ENCODE measurements at places on chromosomes 4 and X. TPM values are rescaled to one million over a fixed set of nuclear protein-coding genes. Genes with fewer than 3 reads are reported as not detected.

GRCh38 chr4:71270901-71271300 lies 67.9 kb upstream of the SLC4A4 start:
- DNase-seq: no peak

DNA sequence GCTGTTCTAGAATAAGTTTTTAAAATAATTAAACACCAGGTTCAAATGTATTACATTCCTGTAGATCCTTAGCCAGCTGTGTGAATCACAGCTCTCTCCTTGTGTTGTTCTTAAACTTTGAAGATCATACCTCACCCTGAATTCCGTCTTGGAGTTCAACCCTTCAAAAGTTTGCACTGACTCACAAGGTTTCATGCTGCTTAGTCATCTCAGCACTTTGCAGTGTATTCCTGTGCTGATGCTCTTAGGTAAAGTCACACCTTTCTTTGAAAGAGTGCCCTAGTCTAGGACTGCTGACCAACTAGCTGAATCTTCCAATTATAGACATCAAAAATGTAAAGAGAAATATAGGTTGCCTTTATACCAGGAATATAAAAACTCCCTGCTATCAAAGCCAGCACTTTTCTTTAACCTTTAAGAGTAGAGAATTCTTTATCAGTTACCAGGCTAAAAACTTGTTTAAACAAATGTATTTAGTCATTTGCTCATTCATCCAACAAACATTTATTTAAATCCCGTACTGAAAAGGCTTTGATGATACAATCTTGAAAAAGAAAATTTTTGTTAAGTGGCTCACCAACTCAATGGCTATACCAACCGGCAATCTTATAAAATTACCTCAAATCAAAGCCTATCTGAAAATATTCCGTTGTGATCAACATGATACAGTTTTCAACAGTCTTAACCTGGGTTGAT lies 169.7 kb downstream of the RAP1GDS1 start:
- DNase-seq: no peak

- no peak for DNase-seq
Observed at GRCh38 chrX:149711545-149712236, at the start of gene MAGEA11. Gene MAGEA11, plus strand, starts transcription at chrX:149712060. Its CDS starts 1,100 bp downstream, at chrX:149713160.

DNA sequence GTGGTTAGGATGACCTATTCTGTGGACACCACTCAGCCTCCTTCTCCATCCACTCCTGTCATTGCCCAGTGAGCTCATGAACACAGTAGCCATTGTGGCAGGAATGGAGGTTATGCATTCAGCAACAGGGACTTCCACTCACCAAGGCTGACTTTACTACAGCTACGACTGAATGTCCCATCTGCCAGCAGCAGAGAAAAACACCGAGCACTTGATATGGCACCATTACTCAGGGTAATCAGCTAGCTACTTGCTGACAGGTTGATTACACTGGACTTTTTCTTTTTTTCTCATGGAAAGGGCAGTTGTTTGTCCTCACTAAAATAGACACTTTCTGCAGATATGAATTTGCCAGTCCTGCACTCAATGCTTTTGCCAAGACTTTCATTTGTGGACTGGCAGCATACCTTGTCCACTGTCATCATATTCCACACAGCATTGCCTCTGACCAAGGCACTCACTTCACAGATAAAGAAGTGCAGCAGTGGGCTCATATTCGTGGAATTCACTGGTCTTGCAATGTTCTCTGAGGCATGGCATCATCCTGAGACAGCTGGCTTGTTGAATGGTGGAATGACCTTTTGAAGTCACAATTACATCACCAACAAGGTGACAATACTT lies 37.3 kb upstream of the UGT2B4 start:
- no peak for DNase-seq

- no peak for DNase-seq
Observed at GRCh38 chr4:97577004-97577403, 566.3 kb downstream of the STPG2 start.

DNA sequence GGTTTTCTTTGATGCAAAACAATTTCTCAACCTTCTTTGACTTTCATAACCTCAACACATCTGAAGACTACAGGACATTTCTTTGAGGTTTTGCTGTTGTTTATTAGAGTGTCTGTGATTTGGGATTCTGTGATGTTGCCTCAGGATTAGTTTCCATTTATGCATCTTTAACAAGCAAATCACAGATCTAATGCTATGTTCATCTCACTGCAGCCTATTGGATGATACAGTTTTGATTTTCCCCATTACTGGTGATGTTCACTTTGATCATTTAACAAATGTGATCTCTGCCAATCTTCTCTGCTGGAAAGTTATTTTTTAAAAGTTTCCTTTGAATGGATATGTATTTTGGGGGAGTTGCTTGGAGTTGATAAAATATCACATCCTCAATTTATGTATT lies 624.9 kb upstream of the HS3ST1 start:
- no peak for DNase-seq

- no peak for DNase-seq
Observed at GRCh38 chr4:41660352-41660751, 88.2 kb downstream of the PHOX2B start.

DNA sequence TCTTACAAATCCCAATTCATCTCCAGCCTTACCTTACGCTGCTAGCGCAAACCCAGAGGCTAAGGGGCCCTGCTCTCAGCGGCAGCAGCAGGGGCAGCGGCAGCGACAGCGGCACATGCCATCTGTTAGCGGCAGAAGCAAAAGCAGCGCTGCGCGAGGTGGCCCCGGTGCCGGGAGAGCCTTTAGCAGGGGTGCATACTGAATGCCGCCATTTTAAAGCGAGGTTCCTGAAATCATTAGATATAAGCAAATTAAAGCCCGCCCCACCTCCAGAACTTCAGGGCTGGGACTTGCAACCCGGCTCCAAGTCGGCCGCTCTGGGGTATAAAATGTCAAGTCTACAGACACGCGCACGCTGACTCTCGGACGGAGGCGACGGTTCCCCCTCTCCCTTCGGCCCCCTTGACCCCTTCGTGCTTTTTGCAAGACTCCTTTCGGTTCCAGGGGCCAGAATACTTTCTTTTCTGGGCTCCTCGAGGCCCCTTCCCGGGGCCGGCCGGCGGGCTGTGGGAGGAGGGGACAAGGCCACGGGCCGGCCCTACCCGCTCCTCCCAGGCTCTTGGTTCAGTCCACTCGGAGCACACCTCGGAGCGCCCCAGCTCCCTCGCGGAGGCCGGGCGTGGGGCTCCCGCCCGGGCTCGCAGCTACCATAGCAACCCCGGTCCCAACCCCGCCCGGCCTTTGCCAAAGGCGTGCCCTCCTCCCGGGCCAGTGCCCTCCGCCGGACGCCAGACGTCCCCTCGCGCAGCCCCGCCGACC lies at the start of gene MBNL3:
MBNL3 (minus strand) TSS at position 220 of the 759 bp plus-strand sequence. CDS start 49,427 bp downstream, outside the sequence.
- DNase-seq: peak; percentile 45

DNA sequence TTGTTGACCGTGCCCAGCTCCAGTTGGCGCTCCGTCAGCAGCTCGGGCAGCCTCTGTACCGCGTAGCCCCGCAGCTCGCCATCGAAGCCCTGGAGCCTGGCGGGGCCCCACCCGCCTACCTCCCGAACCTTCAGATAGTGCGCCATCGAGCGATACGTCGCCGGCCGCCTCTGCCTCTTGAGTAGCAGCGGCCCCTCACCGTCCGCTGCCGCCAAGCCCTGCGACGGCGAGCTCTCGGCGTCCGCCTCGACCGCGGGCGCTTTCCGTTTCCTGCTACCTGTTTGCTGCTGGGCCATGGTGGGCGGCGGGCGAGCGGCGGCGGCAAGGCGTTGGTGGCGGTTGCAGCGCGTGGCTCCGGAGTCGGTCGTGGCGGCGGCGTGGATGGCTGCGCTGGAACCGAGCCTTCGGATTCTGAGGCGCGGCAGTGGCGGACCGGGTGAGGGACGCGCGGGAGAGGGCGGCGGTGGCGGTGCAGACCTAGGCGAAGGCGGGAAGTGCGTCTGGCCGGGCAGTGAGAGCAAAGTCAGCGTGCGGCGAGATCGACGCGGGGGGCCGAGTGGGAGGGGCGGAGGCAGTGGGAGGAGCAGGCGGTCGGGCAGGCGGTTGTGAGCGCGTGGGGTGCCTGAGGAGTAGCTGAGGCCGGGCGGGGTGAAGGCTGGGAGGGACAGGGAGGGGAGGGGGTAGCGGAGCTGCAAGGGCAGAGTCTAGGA lies at the start of gene DCAF12L1:
DCAF12L1 (minus strand) TSS at position 502 of the 710 bp plus-strand sequence; CDS start at position 296, 206 bp downstream.
- DNase-seq: no peak

DNA sequence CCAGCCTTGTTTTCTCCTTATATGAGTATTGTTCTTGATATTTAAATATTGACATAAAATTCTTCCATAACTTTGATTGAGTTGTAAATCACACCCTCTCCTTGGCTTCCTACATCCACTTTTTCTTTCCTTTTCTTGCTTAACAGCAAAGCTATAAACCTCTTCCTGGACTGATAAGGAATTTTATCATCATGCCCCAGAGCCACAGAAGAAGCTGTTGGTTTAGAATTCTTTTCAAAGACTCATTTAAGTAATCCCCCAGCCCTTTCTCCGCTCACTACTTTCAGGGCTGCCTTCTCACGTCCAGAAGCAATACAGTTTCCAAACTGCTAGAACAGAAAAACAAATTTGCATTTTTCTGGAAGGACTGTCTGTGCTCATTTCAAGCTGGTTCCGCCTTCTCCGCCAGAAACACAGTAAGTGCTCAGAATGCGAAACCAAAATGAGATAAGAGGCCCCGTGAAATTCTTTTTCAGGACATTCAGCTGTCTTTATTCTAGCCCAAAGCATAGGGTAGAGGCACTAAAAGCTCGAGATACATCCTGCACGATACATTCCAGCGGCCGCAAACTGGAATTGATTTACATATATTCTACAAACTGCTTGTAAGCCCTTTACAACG lies 849 bp downstream of the MID1 start:
- DNase-seq: no peak

DNA sequence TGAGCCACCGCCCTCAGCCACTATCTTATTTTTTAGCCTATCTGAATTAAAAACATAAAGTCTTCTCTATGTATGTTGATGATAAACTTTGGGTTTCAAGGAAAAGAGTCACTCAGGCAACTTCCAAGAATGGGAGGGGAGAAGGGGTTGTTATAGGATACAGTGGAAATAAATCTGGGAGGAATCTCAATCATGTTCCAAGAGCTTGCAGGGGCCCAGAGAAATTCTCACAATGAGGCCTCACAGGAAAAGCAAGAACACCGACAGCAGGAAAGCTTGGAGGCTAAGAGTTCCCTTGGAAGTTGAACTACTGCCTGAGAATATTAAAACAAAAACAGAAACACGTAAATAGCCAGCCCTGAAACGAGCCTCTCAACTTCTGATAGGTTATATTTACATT lies 384.6 kb upstream of the IGFBP7 start:
- no peak for DNase-seq

- no peak for DNase-seq
Observed at GRCh38 chrX:9595174-9595573, 130.3 kb downstream of the TBL1X start.

DNA sequence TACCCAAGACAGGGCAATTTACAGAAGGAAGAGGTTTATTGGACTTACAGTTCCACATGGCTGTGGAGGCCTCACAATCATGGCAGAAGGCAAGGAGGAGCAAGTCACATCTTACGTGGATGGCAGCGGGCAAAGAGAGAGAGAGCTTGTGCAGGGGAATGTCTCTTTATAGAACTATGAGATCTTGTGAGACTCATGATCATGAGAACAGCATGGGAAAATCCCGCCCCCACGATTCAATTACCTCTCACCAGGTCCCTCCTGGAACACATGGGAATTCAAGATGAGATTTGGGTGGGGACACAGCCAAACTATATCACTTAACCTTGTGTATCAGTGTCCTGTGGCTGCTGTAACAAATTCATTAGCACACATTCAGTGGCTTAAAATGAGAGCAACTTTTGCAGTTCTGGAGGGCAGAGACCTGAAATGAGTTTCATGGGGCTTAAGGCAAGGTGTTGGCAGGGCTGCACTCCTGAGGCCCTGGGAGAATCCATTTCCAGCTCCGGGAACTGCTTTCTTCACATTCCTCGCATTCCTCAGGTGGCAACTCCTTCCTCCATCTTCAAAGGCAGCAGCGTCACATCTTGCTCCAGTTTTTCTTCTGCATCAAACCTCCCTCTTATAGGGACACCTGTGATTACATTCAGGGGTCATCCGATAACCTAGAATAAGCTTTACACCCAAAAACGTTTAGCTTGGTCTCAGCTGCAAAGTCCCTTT lies 22.3 kb upstream of the NSG1 start:
- no peak for DNase-seq

GRCh38 chrX:114365065-114365834 lies 218.6 kb upstream of the HTR2C start:
- no peak for DNase-seq

DNA sequence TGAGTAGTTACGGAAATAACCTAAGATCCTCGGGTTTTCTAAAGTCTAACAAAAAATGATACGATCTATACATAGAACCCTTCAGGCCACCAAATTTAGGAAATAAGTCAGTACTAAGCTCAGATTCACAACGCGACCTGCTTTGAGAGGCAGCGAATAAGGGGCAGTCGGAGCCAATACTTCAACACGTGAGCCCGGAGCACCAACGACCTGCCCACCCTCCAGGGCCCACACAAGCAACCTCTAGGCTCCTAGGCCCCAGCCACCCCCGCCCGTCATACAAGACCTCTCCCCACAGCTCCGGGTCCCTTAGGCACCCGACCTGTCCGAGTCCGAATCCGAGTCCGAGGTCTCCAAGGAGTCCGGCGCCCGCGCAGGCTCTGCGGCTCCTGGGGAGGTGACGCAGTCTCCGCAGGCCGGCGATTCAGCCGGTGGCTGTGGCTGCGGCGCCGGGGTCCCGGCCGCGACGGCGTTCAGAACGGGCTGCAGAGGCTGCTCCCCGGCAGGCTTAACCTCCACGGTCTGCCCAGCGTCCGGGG lies 580 bp downstream of the NAF1 start:
- DNase-seq: no peak

DNA sequence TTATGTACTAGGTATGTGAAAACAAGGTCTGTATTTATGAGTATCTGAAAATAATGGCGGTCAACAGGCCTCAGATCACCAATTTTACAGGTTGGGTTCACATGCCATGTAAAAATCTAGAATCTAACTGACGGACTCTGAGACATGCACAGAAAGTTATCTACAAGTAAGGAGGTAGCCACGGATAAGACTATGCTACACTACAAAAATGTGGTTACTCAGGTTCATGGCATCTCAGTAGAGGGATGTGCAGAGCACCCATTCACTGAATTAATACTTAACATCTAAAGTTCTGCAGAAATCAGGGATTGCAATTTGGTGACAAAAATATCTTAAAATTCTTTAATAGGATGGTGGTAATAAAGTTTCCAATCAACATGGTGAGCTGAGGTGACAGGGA lies 155.9 kb downstream of the APBB2 start:
- DNase-seq: no peak

CXCL10 gene
- polyA plus RNA-seq: 0.48 TPM

LSM6 gene
- polyA plus RNA-seq: 53.1 TPM

MEPE gene
- not detected for polyA plus RNA-seq

RUFY3 gene
- 23.6 TPM for polyA plus RNA-seq

PCGF3 gene
- polyA plus RNA-seq: 36.1 TPM

VSIG4 gene
- 110 TPM for polyA plus RNA-seq

RAB9B gene
- polyA plus RNA-seq: 16.2 TPM

Measured in urinary bladder (tissue), 4 donors.